Naive thymus-derived CD4-positive, alpha-beta T cell (primary cell): ENCODE measurements at places on chromosomes 1 and 21. TPM values are rescaled to one million over a fixed set of nuclear protein-coding genes. Genes with fewer than 3 reads are reported as not detected.

DNA sequence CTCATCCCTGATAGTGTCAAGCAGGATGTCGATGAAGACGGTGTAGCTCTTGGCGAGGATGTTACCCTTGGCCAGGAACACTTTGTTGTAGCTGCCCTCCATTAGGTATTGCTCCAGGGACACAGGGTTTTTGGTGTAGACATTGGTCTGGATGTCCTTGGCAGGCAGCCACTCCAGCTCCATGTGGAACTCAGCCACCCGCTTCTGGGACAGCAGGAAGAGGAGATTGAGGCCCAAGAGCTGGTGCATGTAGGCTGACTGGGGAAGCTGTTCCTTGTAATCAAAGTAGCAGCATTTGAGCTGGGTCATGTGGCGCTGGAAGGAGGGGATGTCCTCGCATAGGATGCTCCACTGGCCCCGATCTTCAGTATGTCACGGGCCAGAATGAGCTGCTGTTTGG is 9.5 kb downstream of the IL6R start:
- peaks cover 79% of the 10 kb centered on the region for H3K4me1 ChIP-seq
- DNase-seq: no peak
- H3K36me3 ChIP-seq: peaks cover 6% of the 10 kb centered on the region
- peak overlapping the region; percentile 37 for H3K27ac ChIP-seq

DNA sequence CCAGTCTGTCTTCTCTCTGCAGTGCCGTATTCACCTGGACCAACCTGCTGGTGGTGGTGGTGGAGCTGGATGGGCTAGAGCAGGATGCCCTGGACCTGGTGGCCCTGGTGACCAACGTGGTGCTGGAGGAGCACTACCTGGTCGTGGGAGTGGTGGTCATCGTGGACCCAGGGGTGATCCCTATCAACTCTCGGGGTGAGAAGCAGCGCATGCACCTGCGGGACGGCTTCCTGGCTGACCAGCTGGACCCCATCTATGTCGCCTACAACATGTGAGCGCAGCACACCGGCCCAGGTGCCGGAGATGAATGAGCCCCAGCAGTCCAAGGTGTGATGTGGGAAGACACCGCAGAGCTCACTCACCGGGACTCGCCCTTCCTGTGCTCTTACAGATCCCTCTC is 37.5 kb downstream of the S100B start:
- H3K4me1 ChIP-seq: no peaks in the 10 kb centered on the region
- peaks cover 15% of the 10 kb centered on the region for H3K36me3 ChIP-seq
- no peak for DNase-seq
- H3K27ac ChIP-seq: peak overlapping the region; percentile 5
- no peaks in the 10 kb centered on the region for H3K27me3 ChIP-seq

HPDL gene
- total RNA-seq: 0.72 TPM

RFX5 gene
- 89.3 and 91.4 TPM in 2 replicates for total RNA-seq

RTCA gene
- 37.8 TPM for total RNA-seq

PSMA5 gene
- 76.4 TPM for total RNA-seq

HLX gene
- not detected for total RNA-seq

ADAM30 gene
- total RNA-seq: not detected in 2 replicates
